ENCODE measurements at places on chromosomes 7 and 10. TPM values are rescaled to one million over a fixed set of nuclear protein-coding genes. Genes with fewer than 3 reads are reported as not detected.

The ZP3 gene
- 21.5 TPM for total RNA-seq

The CALML3 gene
- not detected for total RNA-seq

The FAM20C gene
- total RNA-seq, result 56.6 TPM

The HTR7 gene
- total RNA-seq, result 0.83 TPM

The NPTX2 gene
- 1.8 TPM for total RNA-seq

The KCNMA1 gene
- 99.7 TPM for total RNA-seq

The ANXA8 gene
- total RNA-seq, result not detected

The BZW2 gene
- 31.3 TPM for total RNA-seq
